Memory B cell (primary cell): ENCODE measurements at places on chromosomes 6 and 20.

DNA sequence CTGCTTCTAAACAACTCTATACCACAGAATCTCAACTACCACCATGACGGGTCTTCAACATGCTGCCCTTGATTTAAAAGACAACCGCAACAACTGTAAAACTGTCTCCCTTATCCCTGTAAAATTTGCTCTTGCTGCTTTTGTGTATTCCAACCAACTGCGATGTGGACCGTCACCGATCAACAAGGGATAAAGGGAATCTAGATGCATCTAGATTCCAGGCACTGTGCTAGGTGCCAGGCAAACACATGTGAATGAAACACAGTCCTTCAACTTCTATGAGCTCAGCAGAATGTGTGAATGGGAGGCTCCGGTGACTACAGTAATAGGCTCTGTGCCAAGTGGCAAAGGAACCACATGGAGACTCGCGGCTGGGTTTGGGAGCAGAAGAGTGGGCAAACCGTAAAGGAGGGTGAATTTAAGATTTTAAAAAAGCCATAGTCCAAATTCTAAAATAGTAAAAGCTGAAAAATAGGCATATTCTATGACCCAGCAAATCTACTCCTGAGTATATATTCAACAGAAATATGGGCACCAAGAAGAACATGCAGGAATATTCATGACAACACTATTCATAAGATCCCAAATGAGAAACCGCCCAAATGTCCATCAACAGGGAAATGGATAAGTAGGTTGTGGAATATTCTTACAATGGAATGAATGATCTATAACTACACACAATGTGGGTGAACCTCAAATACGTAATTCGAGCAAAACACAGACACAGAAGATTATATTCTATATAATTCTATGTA lies 3.7 kb upstream of the PRND start:
- peaks cover 26% of the 10 kb centered on the region for H3K4me1 ChIP-seq
- H3K27me3 ChIP-seq, result no peaks in the 10 kb centered on the region
- no peak overlapping the region for H3K4me3 ChIP-seq
- H3K36me3 ChIP-seq, result peaks cover 2% of the 10 kb centered on the region

DNA sequence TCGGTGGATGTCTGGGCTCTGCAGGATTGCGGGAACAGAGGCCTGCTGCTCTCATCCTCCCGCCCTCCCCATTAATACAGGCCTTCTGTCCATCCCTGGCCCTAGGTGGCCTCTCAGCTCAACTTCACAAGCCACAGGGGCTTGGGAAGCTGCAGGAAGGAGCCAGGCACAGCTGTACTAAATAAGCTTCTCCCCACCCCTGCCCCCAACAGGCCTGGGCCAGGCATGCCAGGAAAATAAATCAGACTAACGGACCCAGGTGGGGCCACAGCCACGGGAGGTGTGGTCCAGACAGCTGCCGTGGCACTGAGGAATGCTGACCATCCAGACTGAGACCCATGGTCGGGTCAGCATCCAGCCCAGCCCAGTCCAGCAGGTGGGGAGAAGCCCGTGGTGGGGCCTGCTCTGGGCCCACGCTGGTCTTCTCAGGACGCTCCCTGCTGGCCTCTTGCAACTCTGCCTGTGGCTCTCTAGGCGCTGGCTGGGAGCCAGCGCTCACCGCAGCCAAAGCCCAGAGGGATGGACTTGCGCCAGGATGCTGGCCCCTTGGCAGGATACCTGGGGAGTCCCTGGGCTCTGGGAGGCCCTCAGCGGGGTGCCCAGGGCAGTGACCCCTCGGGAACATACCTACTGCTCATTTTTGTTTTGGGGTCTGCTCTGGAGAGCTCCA lies 8.6 kb upstream of the YTHDF1 start:
- peaks cover 15% of the 10 kb centered on the region for H3K27me3 ChIP-seq
- no peak overlapping the region for H3K4me3 ChIP-seq
- no peaks in the 10 kb centered on the region for H3K36me3 ChIP-seq

DNA sequence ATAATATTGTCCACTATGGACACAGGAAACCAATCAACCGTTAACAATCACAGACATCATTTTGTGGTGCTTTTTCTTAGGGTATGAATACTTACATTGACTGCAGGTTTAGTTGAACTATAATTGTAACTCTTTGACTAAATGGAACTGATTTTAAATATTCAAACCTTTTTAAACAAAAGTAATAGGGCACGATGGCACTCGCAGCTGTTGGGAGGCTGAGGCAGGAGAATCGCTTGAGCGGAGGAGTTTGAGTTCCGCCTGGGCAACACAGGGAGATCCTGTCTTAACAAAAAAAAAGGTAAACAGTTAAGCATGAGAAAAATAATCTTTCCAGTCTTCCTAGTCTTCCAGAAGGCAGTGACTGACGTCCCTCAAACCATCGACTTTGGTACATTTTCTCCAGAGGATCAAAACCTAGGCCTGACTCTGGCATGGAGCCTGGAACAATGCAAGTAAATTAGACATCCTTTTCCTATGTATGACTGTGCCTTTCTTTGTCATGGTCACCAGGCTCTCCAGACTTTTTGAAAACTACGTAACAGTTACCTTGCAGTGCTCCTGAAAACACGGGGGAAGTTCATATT lies 16.6 kb upstream of the PRDM13 start:
- no peaks in the 10 kb centered on the region for H3K36me3 ChIP-seq
- H3K27me3 ChIP-seq, result peaks cover 13% of the 10 kb centered on the region
- peaks cover 6% of the 10 kb centered on the region for H3K4me1 ChIP-seq
- H3K4me3 ChIP-seq, result peak overlapping the region; percentile 52

DNA sequence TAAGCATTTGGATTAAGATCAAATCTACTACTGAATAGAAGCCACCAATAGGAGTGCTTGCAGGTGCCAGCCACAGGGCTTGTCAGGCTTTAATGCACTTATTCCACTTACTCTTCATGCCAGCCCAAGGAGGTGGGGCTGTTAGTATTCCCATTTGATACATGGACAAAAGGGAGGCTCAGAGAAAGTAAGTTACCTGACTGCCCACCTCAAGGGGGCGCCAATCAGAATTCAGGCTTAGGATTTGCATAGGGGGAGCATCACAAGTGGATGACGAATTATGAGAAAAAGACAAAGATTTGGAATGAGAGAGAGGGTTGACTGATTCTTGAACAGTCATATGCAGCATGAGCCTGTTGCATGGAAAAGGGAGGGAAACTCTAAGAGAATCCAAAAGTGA lies 188.4 kb upstream of the TSHZ2 start:
- no peak overlapping the region for H3K4me3 ChIP-seq
- no peaks in the 10 kb centered on the region for H3K36me3 ChIP-seq
- DNase-seq, result no peak
- H3K27ac ChIP-seq, result no peak overlapping the region
- peaks cover 10% of the 10 kb centered on the region for H3K27me3 ChIP-seq
- no peaks in the 10 kb centered on the region for H3K4me1 ChIP-seq

DNA sequence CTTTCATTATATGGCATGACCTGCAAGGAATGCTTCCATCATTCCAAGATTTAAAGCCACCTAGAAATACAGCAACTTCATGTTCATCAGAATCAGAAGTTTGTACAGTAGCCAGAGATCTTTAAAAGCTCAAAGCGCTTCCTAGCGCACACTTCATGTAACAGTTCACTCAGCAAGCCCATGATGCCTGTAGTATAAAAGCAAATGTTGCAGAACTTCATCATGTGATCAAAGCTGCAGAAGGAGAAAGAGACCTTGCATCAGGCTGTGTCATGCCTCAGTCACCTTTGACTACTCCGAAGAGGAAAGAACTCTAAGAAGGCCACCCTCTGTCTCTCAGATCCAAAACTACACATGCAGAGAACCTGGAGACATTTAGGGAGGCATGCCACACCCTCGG lies 78.5 kb downstream of the AGPAT4 start:
- H3K4me3 ChIP-seq, result no peak overlapping the region
- peaks cover 5% of the 10 kb centered on the region for H3K36me3 ChIP-seq
- H3K4me1 ChIP-seq, result no peaks in the 10 kb centered on the region

GRCh38 chr20:49149281-49150045 lies 38.7 kb downstream of the STAU1 start:
- H3K4me3 ChIP-seq, result no peak overlapping the region
- H3K27ac ChIP-seq, result peak overlapping the region; percentile 53
- H3K27me3 ChIP-seq, result no peaks in the 10 kb centered on the region
- peaks cover 9% of the 10 kb centered on the region for H3K36me3 ChIP-seq

- no peak overlapping the region for H3K4me3 ChIP-seq
- no peak for DNase-seq
- H3K4me1 ChIP-seq, result peaks cover 10% of the 10 kb centered on the region
- no peaks in the 10 kb centered on the region for H3K27me3 ChIP-seq
- H3K36me3 ChIP-seq, result no peaks in the 10 kb centered on the region
- H3K27ac ChIP-seq, result no peak overlapping the region
These were observed 119.6 kb upstream of the FOXO3 start for GRCh38 chr6:108441141-108441540.

DNA sequence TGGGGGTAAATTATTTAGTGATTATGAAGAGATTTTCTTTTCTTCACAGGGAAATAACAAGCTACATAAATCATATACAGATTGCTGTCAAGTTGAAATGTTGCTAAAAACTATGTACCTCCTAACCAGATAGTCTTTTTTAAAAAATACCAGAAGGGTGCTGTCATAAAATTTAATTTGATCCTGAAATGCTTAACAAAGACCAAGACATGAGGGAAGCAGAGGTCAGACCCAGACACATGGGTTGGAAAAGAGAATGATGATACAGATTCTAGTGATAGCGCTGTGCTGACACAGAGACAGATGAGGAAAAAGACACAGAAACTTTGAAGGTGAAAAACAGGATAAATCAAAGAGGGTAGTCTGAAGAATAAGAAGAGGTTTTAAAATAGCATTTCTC lies 573.1 kb downstream of the HACE1 start:
- no peaks in the 10 kb centered on the region for H3K27me3 ChIP-seq
- no peak overlapping the region for H3K27ac ChIP-seq
- H3K4me1 ChIP-seq, result no peaks in the 10 kb centered on the region
- no peak overlapping the region for H3K4me3 ChIP-seq
- H3K36me3 ChIP-seq, result no peaks in the 10 kb centered on the region

GRCh38 chr6:43097502-43097901 lies 21.4 kb downstream of the PTK7 start:
- DNase-seq, result no peak
- no peaks in the 10 kb centered on the region for H3K36me3 ChIP-seq
- H3K27me3 ChIP-seq, result no peaks in the 10 kb centered on the region
- H3K4me1 ChIP-seq, result peaks cover 2% of the 10 kb centered on the region

GRCh38 chr6:21731411-21732031 lies 138.0 kb downstream of the SOX4 start:
- no peaks in the 10 kb centered on the region for H3K36me3 ChIP-seq
- no peaks in the 10 kb centered on the region for H3K4me1 ChIP-seq
- no peak overlapping the region for H3K27ac ChIP-seq
- H3K27me3 ChIP-seq, result no peaks in the 10 kb centered on the region
- H3K4me3 ChIP-seq, result no peak overlapping the region

DNA sequence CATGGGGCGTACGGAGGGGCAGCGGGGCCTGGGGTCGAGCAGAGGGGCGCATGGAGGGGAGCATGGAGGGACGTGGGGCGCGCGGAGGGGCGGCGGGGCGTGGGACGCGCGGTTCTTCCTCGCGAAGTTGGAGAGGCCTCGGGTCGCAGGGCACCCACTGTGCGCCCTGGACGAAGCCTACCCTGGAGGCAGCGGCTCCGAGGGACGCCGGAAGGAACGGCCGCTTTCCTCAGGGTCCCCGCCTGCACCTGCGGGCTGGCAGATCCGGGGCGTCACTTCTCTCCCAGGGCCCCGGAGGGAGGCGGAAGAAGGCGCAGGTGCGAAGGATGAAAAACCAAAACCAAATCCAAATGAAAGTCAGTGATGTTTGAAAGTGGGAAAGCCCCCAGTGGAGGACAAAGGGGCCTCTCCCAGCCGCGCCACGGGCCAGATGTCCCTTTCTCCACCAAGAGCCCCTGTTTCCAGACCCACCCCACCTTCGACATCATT lies 142.1 kb upstream of the PDE10A start:
- H3K36me3 ChIP-seq, result no peaks in the 10 kb centered on the region
- peaks cover 5% of the 10 kb centered on the region for H3K27me3 ChIP-seq

GRCh38 chr6:41713650-41714291 lies 21.6 kb downstream of the TFEB start:
- peaks cover 18% of the 10 kb centered on the region for H3K36me3 ChIP-seq
- peaks cover 66% of the 10 kb centered on the region for H3K4me1 ChIP-seq
- H3K27ac ChIP-seq, result peak overlapping the region; percentile 66
- H3K4me3 ChIP-seq, result peak overlapping the region; percentile 47
- no peak for DNase-seq
- H3K27me3 ChIP-seq, result no peaks in the 10 kb centered on the region

- H3K4me1 ChIP-seq, result peaks cover 37% of the 10 kb centered on the region
- H3K36me3 ChIP-seq, result peaks cover 11% of the 10 kb centered on the region
- H3K4me3 ChIP-seq, result no peak overlapping the region
- DNase-seq, result no peak
- no peaks in the 10 kb centered on the region for H3K27me3 ChIP-seq
- no peak overlapping the region for H3K27ac ChIP-seq
These were observed 4.9 kb downstream of the TM9SF4 start for GRCh38 chr20:32114305-32114960.

- no peaks in the 10 kb centered on the region for H3K36me3 ChIP-seq
- H3K4me3 ChIP-seq, result no peak overlapping the region
- H3K27me3 ChIP-seq, result no peaks in the 10 kb centered on the region
- H3K4me1 ChIP-seq, result no peaks in the 10 kb centered on the region
These were observed 1239.3 kb downstream of the EPHA7 start for GRCh38 chr6:92180090-92180489.

DNA sequence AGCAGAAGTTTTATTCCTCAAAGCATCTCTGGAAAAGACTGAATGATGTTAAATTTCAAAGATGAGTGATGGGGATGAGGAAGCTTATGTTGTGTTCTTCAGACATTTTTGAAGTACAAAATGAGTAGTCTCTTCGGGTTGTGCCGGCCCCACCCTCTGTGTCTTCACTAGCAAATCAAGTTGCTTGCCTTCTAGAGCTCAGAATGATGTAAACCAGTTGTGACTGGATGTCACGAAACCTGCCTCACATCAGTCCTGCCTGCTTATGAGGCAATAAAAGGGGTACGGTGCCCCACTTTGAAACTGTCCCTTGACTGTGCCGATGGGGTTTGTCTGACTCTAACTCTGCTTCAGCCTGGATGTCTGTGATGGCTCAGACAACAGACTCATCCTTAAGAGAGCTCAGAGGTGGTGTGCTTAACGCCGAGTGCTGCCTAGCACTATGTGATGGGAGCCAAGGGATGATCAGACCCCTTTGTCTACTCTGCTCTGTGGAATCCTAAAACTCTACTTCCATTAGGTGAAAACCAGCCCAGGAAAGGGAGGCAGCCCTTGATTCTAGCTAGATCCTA lies 19.0 kb downstream of the TOMM34 start:
- no peaks in the 10 kb centered on the region for H3K27me3 ChIP-seq
- DNase-seq, result no peak
- peaks cover 38% of the 10 kb centered on the region for H3K36me3 ChIP-seq

GRCh38 chr6:42979523-42980177 lies 669 bp upstream of the PEX6 start:
- H3K27me3 ChIP-seq, result no peaks in the 10 kb centered on the region
- peak overlapping the region; percentile 90 for H3K4me3 ChIP-seq
- H3K4me1 ChIP-seq, result peaks cover 27% of the 10 kb centered on the region
- H3K27ac ChIP-seq, result peak overlapping the region; percentile 90
- H3K36me3 ChIP-seq, result peaks cover 2% of the 10 kb centered on the region
